ENCODE measurements at places on chromosomes 16 and 17.

- DNase-seq, result no peak
Measured at GRCh38 chr16:73129455-73129854, 81.5 kb upstream of the ZFHX3 start.

- no peak for DNase-seq
Measured at GRCh38 chr17:74499992-74500391, 31.3 kb downstream of the CD300LB start.

- DNase-seq, result no peak
Measured at GRCh38 chr16:57091200-57091974, 996 bp upstream of the CPNE2 start.

DNA sequence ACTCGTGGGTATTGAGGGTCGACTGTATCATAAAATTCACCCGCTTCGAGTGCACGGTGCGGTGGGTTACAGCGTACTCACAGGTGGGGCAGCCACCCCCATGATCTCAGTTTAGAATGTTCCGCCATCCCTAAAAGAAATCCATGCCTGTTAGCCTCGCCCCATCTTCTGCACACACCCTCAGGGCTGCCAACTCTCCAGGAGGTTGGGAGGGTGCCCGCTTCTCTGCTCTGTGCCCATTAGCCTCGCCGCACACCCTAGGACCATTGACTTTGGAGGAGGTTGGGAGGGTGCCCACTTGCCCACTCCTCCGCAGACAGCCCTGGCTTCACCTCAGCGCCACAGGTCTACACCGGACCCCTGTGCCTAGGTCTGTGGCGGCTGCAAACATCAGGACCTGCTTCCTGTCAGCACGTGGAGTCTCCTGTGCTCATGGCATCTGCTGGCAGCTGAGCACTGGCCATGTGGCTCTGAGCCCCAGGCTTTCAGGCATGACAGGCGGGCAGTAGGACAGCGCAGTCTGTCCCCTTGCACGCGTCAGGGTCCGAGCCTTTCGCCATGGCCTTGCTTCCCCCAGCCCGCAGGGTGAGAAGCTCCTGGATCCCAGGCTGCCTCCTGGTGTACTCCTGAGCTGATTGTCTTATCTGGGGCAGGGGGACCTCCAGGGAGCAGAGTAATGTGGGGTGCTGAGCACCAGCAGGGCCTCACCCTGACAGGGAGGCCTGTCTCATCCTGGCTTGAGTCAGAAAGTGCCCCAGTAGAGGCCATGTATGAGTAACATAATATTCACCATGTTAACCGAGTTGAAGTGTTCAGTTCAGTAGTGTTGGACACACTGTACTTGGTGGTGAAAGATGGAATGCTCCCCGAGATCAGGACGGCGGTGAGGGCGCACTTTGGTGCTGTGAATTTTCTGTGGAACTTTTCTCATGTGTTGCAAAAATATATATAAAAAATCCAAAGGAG, 21.9 kb downstream of the NME3 start:
- DNase-seq, result no peak

Data from NCI-H510A (cell line).